ENCODE measurements at places on chromosomes 5 and 9.

- no peak for DNase-seq
Observed at GRCh38 chr5:72702881-72703434, 113.5 kb upstream of the TNPO1 start.

GRCh38 chr5:11617080-11617479 lies 287.2 kb downstream of the CTNND2 start:
- DNase-seq, result no peak

DNA sequence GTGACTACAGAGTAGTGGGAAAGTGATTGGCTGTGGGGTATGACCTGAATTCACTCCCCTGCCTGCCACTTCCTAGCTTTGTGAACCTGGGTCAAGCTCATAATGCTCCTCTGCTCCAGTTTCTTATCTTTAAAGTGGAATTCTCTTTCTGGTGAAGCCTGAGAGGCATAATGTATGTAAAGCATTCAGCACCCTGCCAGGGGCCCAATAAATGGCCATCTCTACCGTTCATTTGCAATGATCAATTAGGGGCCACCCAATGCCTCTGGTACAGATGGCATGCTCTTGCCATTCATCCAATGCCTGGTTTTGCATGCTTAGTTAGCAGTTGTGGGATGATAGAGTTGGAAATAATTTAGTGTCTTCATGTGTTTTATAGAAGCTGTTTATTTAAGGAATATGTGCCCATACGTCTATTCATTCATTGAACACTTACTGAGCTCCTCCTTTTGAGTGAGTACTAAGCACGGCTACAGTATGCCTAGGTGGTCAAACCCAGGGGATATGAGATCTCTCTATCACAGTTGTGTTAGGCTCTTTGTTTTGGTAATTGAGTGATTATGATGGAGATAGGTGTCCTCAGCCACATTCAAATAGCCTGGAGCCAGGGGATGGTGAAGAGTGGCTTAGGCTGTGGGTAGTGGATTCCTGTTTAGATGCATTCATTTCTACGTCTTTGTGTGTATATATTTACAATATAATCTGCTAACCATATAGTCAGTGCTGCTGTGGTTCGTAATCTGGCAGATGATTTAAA lies 15.3 kb downstream of the ZNF462 start:
- no peak for DNase-seq

DNA sequence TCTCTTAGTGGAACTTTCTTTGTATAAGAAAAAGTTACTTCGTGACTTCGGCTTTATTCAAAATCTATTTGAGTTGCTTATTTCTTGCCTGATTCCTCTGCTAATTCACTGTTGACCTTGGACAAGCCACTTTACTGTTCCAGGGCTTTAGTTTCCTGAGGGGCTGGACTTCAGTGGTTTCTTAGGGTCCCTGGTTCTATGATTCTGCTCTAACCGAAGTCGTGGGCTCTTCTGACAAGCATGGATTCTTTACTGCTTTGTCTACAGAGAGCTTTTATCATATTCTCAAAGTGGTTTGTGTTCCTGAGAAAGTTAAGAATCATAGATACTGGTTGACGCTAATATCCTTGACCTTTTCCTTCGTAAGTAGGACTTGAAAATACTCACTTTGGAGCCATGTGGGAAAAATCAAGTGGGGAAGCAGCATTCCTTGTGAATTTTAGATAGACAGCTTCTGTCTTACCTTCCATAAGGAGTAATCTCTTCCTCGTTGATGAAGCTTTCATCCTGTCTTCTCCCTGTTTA lies 21.1 kb downstream of the EXOSC2 start:
- no peak for DNase-seq

DNA sequence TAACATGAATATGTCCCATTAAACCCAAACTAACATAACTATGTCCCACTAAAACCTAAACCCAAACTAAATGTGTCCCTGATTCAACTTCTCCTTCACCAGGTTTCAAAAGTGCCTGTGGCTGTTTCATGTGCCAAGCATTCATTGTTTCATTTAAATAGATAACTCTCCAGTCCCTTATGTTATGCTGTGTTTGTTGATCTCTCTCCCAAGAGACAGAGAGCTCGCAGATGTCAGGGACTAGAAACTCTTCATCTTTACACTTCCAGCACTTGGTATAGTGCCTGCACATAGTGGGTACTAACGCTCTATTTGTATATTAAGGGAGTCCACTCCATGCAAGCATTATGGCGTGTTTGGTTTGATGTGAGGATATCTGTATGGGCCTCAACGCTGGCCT lies 118.0 kb downstream of the GPBP1 start:
- DNase-seq, result no peak

DNA sequence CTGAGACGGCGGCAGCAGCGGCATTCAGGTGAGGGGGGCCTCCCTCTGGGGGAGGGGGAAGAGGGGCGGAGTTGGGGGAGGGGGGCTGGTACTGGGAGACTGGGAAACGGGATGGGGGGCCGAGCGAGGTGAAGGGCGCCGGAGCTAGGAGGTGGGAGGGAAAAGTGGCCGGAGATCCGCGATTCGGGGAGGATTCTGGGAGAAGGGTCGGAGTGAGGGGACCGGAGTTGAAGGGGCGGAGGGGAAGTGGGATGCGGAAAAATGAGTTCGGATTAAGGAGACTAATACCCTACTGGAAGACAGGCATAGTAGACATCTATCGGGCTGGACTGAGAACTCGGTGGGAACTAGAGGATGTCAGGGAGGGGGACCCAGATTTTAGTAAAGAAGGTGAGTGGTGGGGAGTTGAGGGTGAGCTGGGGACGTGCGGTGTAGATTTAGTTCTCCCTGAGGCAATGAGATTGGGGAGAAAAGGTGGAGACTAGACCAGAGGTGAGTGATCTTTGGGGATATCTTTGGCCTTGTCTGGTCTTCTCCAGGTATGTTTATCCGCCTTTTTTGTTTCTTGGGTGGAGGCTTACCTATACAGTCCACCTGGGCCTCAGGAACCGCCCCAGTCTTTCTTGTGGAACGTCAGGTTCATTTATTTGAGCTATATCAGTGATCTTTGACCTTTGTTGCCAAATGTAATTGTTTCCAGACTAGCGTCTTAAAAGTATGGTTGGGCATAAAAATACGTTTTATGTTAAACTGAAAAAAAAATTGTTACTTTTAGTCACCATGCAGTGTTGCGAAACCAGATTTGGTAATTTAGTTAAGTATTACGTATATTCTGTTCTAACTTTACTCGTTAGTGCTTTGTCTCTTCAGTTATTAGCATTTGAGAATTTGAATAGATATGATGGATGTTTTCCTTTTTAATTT lies 632 bp downstream of the UBAP1 start:
- no peak for DNase-seq

GRCh38 chr5:106277540-106278096 lies 1393.1 kb downstream of the EFNA5 start:
- no peak for DNase-seq

- DNase-seq, result no peak
Observed at GRCh38 chr5:151869843-151870242, 54.8 kb downstream of the GLRA1 start.

GRCh38 chr5:133081703-133082102 lies 29.9 kb downstream of the HSPA4 start:
- DNase-seq, result no peak

DNA sequence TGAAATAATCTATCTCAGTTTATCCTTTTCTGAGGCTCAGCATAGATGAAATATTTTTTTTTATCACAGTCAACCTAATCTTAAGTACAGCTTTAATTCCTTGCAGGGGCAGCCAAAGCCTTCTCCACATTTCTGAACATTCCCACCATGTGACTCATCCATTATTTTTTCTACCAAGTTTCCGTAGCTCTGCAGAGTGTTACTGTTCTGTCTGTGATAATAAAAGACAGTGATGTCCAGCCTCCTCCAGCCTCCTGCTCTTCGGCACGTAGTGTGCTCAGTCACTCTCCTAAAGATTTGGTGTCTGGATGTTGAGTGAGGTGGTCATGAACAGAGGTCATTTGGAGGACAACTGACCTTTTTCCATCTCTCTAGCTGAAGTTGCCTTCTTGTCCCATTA lies 338.1 kb upstream of the ADAMTS16 start:
- no peak for DNase-seq

- DNase-seq, result no peak
Observed at GRCh38 chr9:126973651-126974529, 59.3 kb downstream of the RALGPS1 start.

- DNase-seq, result no peak
Observed at GRCh38 chr5:57862942-57863341, 380.3 kb upstream of the ACTBL2 start.

- DNase-seq, result peak; percentile 77
Observed at GRCh38 chr5:141914199-141914743, 9.4 kb upstream of the DELE1 start.

GRCh38 chr5:125276096-125276495 lies 529.7 kb upstream of the ZNF608 start:
- DNase-seq, result no peak

GRCh38 chr9:90919883-90920282 lies 118.3 kb downstream of the SYK start:
- no peak for DNase-seq

GRCh38 chr9:30970812-30971211 lies 1413.6 kb upstream of the ACO1 start:
- DNase-seq, result no peak

DNA sequence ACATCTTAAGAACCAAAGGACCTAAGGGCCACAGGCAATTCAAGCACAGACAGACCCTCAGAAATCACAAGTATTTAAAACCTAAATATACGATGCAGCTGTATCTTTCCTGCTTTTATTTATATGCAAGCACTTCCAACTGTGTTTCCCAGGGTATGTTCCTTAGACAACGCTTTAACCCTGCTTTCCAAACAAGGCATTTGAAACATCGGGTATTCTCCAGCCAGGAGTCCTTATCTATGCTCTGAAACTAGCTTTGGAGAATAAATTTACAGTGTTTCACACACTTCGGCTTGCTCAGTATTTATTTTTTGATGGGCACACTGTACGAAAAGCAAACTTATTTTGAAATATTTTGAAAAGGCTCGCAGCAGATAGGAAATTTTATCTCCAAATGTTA lies 13.5 kb downstream of the NR6A1 start:
- no peak for DNase-seq

DNA sequence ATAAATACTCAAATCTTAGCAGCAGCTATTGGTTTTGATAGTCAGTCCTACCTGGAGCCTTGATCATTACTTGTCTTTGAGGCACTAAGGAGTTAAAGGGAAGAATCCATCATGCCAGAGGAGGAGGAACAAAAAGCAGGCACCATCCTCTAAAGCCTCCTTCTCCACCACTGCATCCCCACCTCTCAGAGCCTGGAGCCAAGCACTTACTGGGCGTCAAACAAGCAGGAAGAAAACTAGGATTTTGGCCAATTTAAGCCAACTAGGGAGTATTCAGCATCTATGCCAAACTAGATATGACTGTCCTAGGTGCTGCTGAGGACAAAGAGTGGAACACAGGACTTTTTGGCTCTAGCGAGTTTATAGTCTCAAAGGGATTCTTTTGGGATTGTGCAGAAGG lies 152.5 kb downstream of the PPP2R2B start:
- DNase-seq, result no peak

GRCh38 chr9:97511655-97512427 lies 10.4 kb downstream of the TMOD1 start:
- peak; percentile 29 for DNase-seq

DNA sequence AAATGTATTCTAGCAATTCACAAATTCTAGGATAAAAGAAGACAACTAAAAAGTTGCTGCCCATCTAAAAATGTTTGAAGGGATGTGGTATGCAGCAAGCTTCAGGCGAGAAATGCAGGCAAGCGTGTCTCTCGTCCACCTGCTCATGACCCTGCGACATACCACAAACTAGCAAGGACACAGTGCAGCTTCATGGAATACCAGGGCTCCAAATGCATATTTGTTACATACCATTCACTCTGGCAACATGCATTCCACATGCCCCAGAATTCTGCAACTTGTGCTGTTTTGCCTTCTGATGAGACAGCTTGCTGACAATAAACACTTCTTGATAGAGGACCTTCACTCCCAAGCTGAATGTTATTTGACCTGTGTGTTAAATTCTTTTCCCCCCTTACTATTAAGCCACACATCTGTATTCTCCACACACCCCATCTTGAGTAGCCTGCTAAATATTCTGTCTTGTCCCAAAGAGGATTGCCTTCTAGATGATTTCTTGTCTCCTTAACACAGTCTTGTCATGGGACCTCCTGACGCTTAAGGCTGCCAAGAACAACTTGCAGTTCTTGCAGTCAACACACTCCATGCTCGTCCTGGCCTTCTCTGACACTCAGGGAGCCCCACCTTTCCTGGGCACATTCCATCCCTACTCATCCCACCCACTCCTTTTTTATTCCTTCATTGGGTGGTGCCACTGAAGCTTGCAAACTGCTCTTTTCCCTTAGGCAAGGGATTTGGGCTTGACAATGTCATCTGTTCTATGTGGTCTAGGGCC lies 340.5 kb downstream of the PIK3R1 start:
- DNase-seq, result no peak

- no peak for DNase-seq
Observed at GRCh38 chr9:112194969-112195431, 19.9 kb upstream of the SUSD1 start.

DNA sequence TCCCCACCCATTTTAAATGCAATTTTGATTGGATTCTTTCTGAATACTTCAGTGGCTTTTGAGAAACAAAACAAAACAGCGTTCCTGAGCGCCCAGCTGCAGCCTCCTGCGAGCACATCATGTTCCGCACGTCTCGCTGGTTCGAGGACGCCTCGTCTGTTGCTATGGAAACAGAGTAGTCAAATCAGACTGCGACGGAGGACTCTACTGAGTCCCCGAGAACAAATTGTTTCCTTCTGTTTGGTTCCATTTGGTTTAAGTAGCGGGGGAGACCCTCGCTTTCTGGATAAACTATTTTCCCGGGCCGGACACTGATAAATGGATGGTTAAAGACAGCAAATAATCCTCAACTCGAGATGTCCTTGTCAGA lies 69.0 kb downstream of the SLC28A3 start:
- no peak for DNase-seq

- no peak for DNase-seq
Observed at GRCh38 chr5:74412066-74412465, 228.5 kb downstream of the ENC1 start.

DNA sequence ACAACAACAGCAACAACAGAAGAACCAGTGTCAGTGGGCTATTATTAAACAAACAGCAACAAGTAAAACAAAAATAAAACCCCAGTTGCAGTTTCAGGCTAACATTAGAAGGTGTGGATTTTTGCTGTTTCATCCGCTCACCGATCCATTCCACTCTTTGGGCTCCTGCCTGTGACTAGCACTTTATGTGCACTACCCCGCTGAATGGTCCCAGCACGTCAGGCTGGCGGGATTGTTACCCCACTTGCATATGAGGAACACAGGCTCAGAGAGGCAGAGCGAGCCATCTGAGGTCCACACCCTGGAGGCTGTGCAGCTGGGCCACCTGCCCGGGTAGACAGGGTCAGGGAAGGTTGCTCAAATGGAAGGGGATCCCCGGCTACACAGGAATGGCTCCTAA lies 26.0 kb downstream of the NSG2 start:
- no peak for DNase-seq

- no peak for DNase-seq
Observed at GRCh38 chr9:109953300-109953699, 173.3 kb downstream of the PALM2AKAP2 start.

DNA sequence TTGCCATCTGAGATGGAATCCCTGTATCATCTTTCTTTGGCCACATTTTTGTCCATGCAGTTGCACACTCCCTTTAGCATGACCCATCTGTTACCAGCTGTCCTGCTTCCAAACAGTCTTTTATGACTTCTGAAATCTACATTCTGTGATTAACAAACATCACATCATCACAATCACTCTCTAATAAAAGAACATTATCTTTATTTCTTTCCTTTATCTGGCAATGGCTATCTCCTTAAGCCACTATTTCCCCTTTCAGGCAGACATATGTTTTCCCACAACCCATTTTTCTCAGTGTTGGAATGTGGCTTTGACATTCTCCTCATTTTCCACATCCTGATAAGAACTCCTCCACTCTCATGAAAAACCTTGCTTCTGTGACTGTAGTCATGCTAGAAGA lies 141.0 kb downstream of the ST8SIA4 start:
- no peak for DNase-seq

Data from H1 (cell line).